Stimulated activated CD8-positive, alpha-beta memory T cell treated with anti-CD3 and anti-CD28 coated beads, Interleukin-12 subunit alpha, Interleukin-12 subunit beta, amount 100 ng/mL, for 1 hour (primary cell): ENCODE measurements at places on chromosomes 5 and 9.

- DNase-seq = no peak
Measured at GRCh38 chr5:76546497-76547102, 76.6 kb downstream of the F2RL2 start.

GRCh38 chr9:129719135-129719534 is 33.7 kb downstream of the PTGES start:
- DNase-seq = no peak

DNA sequence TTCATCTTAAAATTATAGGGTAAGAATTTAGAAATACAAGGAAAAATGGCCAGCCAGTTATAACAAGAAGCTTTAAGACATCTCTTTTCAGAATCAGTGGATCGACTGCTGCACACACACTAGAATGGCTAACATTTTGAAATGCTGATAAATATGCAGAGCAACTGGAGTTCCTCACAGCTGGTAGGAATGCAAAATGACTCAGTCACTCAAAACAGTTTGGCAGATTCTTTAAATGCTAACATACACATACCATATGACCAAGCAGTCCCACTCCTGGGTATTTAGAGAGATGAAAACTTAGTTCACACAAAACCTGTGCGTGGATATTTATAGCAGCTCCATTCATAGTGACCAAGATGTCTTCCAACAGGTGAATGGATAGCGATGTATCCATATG is 23.2 kb upstream of the PSAT1 start:
- no peak for DNase-seq

DNA sequence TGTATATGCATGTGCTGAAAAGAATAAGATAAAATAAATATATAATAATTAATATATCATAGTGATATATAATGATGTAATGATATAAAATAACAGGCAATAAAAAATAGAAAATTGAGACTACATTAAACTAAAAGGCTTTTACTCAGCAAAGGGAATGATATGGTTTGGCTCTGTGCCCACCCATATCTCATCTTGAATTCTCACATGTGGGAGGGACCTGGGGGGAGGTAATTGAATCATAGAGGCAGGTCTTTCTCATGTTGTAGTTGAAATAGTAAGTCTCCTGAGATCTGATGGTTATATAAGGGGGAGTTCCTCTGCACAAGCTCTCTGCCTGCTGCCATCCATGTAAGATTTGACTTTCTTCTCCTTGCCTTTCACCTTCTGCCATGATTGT is 1550.9 kb upstream of the CDH6 start:
- no peak for DNase-seq

GRCh38 chr5:125470280-125470902 is 724.0 kb upstream of the ZNF608 start:
- no peak for DNase-seq
